ENCODE measurements at places on chromosomes 3 and 15. TPM values are rescaled to one million over a fixed set of nuclear protein-coding genes. Genes with fewer than 3 reads are reported as not detected.

DNA sequence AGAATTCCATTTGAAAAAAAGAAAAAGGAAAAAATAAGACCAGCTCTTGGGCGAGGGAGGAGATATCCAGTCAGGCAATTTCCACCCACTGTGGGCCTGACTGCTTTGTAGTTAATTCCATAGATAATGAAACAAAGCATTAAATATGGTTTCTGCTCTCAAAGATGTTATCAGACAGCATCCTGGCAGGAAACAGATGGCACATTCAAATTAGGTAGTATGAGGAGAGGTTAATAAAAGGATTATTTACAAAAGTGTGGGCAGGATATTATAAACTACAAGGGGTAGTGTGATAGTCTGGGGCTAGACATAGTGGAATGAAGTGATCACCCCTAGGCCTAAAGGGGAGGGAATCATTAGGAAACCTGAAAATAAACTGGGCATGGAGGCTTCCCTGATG lies 193.2 kb downstream of the CLSTN2 start:
- DNase-seq, result no peak

DNA sequence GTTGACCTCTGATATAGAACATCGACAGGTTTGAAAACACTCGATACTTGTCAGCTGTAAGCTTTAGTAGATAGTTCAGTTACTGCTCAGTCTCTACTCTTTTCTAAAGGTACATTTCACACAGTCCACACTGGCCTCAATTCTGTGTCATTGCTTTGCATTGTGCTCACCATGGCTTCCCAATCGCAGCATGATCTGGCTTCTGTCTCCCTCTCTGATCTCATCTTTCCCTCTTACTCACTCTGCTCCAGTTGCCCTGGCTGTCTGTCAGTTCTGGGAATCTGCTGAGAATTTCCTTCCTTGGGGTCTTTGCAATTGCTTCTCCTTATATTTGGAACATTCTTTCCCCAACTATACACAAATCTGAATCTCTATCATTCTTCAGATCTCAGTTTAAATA lies 80.6 kb downstream of the GTF2E1 start:
- peak; percentile 35 for DNase-seq

- DNase-seq, result no peak
Measured at GRCh38 chr3:189282741-189283140, 111.0 kb downstream of the TPRG1 start.

DNA sequence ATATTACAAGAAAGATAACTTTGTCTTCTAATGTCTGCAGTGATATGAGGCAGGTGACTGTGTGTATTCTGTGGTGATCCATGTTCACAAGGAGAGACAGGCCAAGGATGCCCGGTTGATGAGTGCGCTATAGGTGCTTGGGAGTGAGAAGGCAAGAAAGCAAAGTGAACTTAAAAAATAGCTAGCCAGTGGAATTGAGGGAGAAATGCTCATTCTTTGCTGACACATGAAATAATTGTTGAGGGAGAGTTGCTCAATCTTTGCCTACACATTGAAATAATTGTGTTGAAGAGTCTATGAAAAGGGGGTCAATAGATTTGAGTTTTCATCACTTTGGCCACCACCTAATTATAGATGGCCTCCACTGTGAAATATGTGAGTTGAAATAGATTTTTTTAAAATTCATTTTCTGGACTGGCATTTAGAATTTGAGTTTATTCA lies 156.3 kb downstream of the LPP start:
- no peak for DNase-seq

- DNase-seq, result no peak
Measured at GRCh38 chr3:3665546-3665945, 133.7 kb upstream of the LRRN1 start.

- no peak for DNase-seq
Measured at GRCh38 chr3:120765830-120766493, 23.4 kb downstream of the GTF2E1 start.

Gene TNNC1
- total RNA-seq, result 8.2 TPM

Gene GABPB1
- 32.5 TPM for total RNA-seq

Gene SPG11
- total RNA-seq, result 40.2 TPM

Gene RFT1
- total RNA-seq, result 23.2 TPM
